ENCODE measurements at places on chromosomes 5 and 9.

DNA sequence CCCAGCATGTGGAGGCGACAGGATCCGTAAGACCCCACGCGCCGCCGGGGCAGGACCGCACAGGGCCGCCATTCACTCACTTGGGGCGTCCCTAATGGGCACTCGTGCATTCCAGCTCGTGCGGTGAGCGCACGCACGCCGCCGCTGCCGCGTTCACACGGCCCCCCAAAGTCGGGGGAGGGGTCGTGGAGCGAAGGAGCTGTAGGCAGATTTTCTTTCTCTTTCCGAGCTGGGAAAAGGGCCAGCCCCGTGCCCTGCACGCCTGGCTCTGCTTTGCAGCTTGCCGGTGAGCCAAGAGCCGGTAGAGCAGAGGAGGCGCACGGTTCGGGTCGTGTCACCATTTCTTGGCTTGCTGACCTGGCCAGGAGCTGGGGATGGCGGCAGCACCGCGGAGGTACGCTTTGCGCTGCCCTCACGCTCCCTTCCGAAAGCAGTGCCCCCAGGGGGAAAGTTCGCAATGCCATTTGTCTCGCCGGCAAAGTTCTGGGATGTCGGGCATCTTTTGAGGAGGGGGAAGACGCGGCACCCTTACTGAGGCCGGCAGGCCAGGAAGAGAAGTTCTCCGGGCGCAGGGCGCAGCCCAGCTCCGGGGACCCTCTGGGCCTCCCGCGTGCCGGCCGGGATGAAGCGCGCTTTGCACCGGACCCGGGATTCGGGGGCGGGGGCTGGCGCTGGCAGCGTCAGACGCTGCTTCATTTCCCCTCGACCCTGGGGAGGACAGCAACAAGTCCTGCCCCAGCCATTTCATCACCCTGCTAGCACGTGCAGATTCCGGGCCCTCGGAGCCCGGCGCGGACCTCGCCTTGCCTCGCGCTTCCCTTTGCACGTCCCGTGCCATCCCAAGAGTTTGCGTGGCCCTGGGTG lies 898 bp downstream of the STC2 start:
- DNase-seq: no peak

GRCh38 chr9:107948601-107949000 lies 459.0 kb upstream of the KLF4 start:
- DNase-seq: no peak

DNA sequence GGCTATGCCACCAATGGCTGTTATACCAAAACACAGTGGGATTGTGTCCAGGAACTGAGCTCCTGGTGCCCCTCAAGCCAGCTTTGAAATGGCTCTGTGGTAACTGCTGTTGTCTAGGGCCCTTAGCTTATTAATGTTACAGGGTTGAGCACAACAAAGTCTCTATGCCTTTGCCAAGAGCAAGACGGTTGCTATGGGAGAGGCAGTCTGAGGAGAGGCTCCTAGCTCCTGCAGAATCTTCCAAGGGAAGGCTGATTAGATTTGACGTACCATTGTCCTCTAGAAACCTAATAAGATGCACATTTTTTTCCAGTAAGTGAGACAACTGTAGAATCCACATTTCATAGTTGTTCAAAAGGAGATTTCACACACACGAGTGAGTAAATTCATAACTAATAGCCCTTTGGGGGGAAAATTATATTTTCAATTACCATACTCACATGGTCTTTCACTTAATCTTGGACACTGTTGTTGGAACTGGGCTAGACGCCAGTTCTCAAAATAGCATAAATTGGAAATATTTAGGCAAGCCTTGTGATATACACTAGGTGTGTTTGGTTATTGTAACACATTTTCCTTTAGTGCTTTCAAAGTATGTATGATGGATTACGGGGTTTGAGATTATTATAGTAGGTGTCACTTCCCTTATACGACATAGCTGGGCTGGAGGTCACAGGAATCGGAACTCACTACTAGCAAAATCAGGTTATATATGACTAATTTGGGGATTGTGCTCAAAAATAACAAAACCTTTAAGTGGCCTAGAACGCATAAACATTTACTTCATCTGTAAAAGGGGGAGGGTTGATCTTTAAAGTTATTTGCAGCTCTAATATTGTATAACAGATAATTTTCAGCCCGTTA lies 186.3 kb upstream of the EGFLAM start:
- no peak for DNase-seq

- no peak for DNase-seq
These were observed 24.4 kb upstream of the ANXA6 start for GRCh38 chr5:151181818-151182523.

- no peak for DNase-seq
These were observed 39.6 kb upstream of the FGF1 start for GRCh38 chr5:142725231-142726187.

DNA sequence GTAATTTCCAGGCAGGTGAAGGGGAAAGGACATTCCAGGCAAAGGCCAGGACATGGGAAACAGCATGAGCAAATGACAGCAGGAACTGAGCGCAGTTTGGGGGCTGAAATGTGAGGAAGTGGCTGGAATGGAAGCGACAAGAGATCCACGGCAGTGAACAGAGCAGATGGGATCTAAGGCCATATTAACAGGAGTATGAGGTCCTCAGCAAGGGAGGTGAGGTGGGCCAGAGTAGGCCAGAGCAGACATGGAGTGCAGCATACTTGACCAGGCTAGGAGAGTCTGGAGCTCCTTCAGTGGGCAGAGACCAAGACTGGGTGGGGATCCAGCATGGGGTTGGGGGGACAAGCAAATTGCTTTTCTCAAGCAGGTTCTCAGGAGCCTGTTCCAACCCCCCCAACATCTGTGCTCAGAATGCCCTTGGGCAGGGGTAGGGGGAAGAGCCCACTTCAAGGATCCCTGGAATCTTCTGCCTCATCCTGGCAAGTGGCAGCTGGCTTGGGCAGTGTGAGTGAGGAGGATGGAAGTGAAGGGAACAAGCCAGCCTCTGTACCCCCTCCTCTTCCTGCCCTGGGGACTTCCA lies 34.5 kb downstream of the DAB2IP start:
- DNase-seq: no peak

- DNase-seq: no peak
These were observed 15.5 kb upstream of the TRIM32 start for GRCh38 chr9:116671605-116672004.

GRCh38 chr5:1399737-1400136 lies 45.5 kb downstream of the SLC6A3 start:
- no peak for DNase-seq
